ENCODE measurements at places on chromosomes 6 and 20. TPM values are rescaled to one million over a fixed set of nuclear protein-coding genes. Genes with fewer than 3 reads are reported as not detected.

Gene CPNE5
- 0.56 TPM for total RNA-seq

Gene BPIFB1
- not detected for total RNA-seq

DNA sequence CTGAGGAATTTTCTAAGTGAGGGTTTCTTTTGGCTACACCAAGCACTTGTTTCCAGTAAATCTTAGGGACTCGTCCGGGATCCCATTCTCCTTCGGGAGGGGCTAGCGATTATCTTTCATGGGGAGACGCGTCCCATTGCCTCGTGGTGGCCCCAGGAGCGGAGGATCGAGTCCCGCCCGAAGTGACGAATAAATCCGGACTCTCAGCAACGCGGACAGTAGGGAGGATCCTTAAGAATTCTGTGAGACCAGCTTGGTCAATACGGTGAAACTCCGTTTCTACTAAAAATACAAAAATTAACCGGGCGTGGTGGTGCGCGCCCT, 69.1 kb upstream of the PRSS16 start:
- DNase-seq = no peak

GRCh38 chr6:80227545-80228105, 121.2 kb downstream of the BCKDHB start:
- no peak for DNase-seq

Data from neural progenitor cell (in vitro differentiated cells).